ENCODE measurements at places on chromosomes 2 and 18.

DNA sequence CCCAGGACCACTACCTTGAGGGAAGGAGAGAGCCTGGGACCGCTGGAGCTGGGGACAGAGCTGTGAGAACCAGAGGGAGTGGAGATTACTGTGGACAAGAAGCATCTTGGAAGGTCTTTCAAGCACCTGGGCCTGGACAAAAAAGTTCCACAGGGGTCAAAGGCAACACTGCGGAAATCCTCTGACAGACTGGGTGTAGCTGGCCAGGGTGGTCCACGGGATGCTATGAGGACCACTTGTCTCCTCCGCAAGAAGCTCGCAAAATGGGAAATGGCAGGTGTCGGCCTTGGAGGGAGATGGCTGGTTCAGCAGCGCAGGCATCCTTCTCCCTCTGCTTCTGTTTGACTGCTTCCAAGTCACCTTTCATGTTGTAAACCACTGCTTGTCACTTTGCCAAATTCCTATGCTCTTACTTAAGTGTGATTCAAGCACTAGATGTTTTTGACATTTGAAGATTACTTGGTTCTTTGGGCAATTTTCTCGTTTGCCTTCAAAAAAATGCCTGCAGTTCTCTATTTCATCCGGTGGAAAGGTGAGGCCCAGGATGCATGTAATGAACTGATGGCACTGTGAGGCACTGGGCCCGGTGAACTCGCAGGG lies 27.7 kb downstream of the KLHL29 start:
- DNase-seq, result no peak

DNA sequence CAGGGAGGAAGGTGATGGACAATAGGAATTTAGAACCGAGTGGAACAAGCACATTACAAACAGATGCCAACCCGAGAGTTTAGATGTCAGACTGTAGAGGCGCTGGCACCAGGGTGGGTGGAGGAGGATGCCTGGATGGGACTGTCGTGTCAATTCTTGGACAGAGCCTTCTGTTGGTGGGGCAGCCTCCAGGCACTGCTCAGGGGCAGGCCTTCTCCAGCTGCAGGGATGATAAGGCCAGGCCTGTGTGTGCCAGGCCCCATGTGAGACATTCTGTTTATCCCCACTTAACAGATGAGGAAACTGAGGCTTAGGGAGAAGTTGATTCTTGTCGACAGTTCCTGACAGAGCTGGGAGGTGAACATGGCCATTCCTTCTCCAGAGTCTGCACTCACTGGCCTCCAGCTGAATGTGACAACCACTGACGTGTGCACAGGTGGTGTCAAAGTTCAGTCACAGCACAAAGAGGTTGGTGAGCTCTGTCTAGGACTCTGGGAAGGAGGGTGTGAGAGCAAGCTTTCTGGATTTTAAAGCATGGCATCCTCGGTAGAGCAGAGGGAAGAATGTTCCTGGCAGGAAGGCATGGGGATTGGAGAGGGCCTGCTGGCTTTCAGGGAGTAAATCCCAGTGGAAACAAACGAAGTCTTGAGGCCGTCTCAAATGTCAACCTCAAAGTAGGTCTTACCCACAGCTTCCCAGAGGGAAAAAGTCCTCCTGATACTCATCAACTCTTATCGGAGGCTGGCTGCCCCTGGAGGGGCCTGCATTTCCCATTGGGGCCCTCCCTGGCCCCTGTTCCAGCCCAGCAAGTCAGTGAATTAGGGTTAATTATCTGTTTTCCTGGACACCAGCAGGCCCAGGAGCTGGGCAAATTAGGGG lies 52.4 kb downstream of the GLI2 start:
- DNase-seq, result no peak

- DNase-seq, result no peak
These were observed 375.2 kb upstream of the MYT1L start for GRCh38 chr2:2706306-2706705.

GRCh38 chr2:221399183-221399582 lies 172.9 kb downstream of the EPHA4 start:
- DNase-seq, result no peak

GRCh38 chr2:225670111-225670974 lies 270.8 kb downstream of the NYAP2 start:
- no peak for DNase-seq

DNA sequence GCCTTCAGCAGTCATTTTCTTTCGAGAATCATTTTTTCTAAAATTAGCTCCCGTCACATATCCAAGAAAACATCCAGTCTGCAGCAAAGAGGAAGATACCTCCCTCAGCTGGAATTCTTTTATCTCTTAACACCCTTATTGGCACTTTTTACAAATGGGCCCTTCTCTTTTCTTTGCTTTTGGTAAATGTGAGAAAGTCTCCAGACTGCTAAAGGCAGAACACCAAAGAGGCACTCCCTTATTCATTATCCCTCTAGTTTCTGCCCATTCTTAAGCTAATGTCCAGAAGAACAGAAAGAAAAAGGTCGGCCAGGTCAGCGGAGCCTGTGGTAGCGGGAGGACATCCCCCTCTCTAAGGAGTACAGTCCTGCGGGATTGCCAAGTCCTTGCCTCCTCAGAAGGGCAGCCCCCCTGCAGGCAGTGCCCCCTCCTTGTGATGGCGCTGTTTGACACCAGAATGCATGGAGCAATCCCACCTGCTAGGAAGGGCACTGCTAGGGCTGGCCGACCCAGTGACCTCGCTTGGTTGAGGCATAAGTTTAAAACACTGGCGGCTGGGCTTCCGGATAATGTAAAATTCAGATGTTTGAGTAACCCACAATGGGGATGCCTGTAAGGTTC lies 34.0 kb downstream of the ST6GAL2 start:
- DNase-seq, result no peak

GRCh38 chr2:79627237-79627636 lies 114.4 kb downstream of the CTNNA2 start:
- no peak for DNase-seq

DNA sequence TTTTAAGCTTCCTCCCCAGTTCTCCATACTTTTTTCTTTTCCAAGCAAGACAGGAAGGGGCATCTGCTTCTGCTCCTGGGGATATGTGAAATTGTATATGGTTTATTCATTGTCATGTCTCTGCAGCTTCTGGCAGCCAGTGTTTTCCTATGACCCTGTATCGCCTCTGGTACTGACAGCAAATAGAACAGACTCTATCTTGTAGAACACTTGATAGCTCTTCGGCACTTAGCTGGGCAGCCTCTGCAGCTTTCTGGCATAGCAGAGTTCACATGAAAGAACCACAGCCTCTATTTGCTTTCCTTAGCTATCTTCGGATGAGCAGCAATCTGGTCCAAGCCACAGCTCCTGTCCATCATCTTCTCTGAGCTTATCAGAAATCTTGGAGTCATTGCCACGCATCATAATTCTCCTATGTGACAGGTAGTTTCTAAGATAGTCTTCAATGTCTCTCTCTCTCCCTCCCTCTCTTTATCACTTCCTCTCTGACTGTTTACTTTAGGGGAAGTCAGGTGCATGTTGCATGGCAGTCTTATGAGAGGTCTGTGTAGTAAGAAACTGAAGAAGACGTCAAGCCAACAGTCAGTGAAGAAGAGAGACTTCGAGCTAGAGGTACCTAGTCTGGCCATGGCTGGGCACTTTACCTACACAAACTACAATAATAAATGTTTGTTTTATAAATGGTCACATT lies 627.7 kb upstream of the CDH2 start:
- DNase-seq, result no peak

GRCh38 chr18:7322817-7323485 lies 92.1 kb downstream of the LRRC30 start:
- no peak for DNase-seq

- no peak for DNase-seq
These were observed 45.4 kb upstream of the TMEM163 start for GRCh38 chr2:134764164-134764563.

- no peak for DNase-seq
These were observed 151.9 kb upstream of the CYRIA start for GRCh38 chr2:16817305-16818202.

DNA sequence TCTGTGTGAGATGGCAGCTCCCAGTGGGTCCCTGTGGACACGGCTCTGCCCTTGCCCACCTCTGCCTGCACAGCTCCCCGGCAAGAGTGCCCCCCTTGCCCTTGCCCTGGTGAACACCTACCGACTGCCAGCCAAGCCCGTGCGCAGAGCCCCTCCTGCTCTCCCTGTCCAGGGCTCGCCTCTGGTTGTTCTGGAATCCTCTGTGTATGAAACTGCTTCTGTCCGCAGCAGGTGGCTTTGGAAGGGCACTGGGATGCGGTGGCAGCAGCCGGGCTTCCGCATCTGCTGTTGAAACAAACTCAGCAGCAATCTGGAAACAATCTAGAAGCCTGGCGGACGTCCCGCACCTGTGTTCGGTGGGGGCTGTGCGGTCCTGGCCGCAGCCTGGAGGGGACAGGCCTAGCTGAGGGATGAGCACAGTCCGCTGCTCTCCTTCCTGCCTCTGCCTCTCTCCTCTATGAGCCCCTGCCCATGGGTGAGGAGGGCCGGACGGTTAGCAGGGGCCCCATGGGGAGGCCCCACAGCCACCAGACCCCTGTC lies 34.0 kb upstream of the KLF11 start:
- DNase-seq, result no peak

DNA sequence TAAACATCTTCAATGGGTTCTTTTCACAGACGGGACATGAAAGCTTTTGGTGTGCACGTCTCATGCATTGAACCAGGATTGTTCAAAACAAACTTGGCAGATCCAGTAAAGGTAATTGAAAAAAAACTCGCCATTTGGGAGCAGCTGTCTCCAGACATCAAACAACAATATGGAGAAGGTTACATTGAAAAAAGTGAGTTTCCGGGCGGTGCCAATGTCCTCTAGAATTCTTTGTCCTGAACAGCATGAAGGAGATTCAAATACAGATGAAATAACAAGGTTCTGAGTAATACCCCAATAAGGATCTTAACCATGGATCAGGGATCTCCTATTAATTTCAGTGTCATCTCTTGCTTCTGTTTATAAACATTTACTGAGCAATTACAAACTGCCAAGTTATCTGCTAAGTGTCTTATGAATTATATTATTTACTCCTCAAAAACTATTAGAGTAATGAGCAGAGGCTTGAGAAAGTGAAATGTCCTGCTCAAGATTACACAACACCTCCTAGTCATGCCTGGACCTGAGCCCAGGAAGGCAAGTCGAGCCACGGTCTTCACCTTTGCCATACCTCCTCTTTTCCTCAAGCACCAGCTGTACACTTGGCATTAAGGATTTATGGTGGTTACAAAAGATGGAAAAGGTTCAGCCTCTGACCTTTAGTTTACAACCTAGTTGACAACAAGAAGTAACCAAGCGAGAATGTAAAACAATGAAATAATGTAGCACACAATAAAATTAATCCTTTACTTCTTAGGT lies 22.6 kb downstream of the DHRS9 start:
- DNase-seq, result no peak

DNA sequence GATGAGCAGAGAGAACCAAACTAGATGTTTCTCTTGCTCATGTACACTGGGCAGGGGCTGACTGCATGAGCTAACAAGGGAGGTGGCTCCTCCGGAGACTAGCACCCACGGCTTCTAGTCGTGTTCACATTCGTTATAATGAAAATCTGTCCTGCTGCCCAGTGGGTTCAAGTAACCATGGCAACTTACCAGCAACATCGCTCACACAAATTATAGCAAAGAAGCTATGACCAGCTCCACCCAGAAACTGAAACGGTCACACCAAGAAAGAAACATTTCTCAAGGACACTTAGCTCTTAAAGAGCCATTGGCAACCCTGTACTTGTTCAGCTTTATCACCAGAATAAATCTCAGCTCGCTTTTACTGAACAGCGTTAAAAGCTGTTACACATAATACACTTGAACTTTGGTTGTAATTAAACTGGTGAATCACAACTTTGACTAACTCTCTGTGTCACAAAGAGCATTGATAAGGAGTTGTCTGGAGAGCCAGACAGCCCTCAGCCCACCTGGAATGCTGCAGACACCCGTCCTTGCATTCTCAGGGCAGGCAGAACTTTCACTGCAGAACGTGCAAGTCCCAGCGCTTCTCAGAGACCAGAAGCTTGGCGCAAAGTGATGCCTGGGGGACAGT lies 141.2 kb downstream of the PID1 start:
- DNase-seq, result no peak

GRCh38 chr2:178225006-178225805 lies 30.9 kb downstream of the OSBPL6 start:
- DNase-seq, result no peak

DNA sequence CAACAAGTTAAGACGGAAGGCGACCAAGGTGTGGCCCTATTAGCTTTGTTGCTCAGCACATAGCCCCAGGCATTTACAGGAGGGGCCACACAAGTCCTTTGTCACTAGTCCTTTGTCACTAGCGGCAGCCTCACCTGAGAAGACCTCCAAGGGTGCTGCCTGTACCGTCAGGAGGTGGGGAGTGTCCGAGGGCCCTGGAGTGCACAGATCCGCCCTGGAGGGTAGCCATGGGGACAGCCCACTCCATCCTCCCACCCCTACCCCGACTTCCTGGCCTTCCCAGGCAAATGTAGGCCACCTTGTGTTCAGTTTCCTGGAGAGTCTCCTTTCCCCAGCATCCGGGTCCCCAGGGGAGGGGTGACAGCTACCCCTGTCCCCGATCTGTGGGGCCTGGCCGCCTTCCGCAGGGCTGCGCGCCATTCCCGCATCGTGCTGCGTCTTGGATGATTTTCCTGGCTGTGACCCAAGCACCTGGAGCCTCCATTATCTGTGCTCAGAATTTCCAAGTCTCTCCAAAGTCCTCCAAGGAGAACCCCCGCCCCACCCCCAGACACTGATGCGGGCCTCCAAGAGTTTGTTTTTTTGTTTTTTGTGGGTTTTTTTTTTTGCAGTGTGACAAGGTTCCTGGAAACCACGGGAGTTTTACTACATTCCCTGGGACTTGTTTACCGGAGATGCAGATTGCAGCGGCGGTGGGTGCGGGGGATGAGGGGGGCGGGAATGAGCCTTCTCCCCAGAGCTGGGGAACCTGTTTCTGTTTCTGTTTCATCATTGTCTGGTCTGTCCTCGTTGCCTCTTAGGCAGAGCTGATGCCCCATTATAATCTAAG lies 28.6 kb downstream of the TEX44 start:
- DNase-seq, result no peak

DNA sequence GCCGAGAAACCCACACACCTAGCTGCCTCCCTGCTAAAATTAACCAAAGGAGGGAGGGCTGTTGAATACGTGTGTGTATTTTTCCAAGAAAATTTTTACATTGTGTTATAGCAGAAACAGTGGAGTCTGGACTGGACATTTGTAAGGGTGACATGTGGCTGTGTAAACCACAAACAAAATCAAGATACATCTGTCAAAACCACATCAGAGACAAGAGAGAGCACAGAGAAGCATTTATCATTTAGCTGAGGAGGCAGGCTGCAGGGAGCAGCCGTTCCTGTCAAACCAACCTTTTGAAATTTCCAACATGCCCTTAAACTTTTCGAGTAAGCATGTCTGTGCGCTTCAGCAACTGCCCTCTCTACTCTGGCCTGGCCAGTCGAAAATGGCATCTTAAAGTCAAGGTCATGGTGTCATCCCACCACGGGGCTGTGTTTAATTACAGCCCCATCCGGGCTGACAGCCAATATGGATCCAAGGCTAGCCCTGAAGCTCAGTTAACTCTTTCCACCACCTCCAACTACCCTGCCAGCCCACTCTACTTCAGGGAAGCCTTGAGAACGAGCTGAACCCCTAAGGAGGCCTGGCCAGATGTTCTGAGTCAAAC lies 8.4 kb downstream of the BCL11A start:
- no peak for DNase-seq

Measured in activated gamma-delta T cell (primary cell).